Activated T-helper 9 cell treated with anti-CD3 and anti-CD28 coated beads, Interleukin-2, amount 50 U/mL, for 16 hours (primary cell): ENCODE measurements at places on chromosomes 11 and 22.

- DNase-seq = no peak
These were observed 72.6 kb downstream of the CCDC34 start for GRCh38 chr11:27290261-27291050.

DNA sequence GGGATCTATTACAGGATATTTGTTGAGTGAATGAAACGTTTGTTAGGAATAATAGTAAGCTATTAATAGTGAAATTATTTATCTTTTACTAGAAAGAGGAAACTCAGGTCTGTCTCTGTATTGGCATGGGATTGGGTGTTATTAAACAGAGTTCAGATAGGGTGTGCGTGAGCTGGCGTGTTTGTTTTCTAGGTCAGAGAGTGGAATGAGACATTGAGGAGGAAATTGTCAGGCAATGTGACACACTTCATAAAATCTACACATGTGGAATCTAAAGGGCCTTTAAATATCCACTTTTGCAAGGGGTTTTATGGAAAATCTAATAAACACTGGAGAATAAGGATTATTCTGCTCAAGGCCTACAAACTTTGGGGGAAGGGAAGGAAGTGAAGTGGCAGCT lies 552.9 kb downstream of the NTM start:
- DNase-seq = no peak

- no peak for DNase-seq
These were observed 67.8 kb upstream of the CSNK2A3 start for GRCh38 chr11:11420899-11421285.

DNA sequence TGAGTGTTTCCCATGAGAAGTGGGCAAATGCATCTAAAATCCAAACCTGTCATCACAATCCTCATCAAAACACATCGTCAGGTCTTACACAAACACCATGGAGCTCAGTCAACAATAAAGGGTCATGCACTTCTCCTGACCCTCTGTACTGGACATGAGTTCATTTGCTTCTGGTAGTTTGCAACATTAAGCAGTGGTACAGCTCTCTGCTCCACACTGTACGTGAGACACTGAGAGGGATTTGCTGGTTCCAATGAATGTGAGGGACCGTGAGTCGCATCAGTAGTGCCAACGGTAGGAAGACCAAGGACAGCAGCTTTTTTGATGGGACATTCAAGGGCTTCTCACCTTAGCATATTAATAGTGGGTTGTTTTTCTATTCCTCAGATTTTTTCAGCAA lies 752.3 kb downstream of the OPCML start:
- no peak for DNase-seq

GRCh38 chr11:115193914-115194801 lies 310.1 kb downstream of the CADM1 start:
- no peak for DNase-seq

- no peak for DNase-seq
These were observed 150.3 kb downstream of the LRRC4C start for GRCh38 chr11:41309111-41309522.
